Kidney epithelial cell (primary cell): ENCODE measurements at places on chromosomes 1 and 21.

DNA sequence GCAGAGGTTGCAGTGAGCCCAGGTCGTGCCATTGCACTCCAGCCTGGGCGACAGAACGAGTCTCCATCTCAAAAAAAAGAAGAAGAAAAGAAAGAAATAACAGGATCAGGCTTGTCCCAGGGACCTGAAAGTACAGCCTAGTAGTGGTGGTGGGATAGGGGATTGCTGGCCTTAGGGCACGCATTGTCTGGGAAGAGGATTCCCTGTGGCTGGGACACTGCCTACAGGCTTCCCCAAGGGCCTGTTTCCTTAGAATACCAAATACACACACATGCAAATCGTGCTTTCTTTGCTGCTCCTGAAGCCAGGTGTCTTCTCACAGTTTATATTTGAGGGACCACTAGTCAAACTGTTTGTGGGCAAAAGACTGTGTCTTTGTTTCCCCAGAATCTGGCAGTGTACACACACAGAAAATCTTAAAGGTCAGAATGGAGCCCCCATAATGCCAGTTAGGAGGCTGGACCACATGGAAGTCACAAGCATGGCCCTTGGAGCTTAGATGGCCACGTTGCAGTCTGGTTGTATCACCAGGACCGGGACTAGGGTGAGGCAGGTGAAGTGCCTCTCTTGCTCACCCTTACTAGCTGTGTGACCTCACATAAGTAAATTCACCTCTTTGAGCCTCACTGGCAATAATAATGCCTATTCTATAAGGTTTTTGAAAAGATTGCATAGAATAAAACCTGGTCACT lies 12.7 kb upstream of the ASAP3 start:
- DNase-seq: no peak

DNA sequence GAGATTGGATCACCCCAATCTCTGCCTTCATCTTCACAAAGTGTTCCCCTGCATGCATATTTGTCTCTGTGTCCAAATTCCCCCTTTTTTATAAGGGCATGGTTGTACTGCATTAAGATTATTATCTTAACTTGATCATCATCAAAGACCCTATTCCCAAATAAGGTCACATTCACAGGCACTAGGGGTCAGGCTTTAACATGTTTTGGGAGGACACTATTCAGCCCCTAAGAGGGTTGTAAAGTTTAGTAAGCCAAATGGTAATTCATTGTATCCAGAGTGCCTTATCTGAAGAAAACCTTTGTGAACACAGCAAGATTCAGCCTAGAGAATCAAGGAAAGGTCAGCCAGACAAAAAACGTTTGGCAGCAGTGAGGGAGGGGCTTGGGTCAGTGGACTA lies 317.6 kb upstream of the PLD5 start:
- DNase-seq: no peak

DNA sequence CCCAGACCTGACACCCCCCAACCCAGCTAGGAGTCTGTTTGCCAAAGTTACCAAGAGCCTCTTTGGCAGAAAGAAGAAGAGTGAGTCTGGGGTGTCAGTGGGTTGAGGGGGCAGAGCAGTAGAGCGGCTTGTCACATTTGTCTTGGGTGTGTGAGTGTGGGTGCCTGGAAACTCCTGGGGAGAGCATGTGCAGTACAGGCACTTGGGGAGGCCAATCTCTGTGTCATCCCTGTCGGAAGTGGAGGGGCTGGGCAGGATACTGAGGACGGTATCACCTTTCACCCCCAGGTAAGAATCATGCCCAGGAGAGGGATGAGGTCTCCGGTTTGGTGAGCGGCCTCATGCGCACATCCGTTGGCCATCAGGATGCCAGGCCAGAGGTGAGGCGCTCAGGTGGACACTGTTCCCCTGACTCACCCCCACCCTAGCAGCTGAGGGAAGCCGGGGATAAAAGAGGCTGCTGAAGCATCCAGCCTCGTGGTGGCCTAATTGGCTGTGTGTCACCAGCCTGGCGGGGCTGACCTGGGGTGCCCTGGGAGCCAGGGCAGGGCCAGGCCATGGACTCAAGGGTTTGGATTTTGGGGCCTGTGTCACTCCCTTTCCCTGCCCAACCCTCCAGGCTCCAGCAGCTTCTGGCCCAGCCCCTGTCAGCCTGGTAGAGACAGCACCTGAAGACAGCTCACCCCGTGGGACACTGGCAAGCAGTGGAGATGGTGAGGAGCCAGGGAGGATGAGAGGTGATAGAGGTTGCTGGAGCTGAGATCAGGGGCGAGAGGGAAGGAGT lies 3.3 kb downstream of the PLK3 start:
- no peak for DNase-seq

DNA sequence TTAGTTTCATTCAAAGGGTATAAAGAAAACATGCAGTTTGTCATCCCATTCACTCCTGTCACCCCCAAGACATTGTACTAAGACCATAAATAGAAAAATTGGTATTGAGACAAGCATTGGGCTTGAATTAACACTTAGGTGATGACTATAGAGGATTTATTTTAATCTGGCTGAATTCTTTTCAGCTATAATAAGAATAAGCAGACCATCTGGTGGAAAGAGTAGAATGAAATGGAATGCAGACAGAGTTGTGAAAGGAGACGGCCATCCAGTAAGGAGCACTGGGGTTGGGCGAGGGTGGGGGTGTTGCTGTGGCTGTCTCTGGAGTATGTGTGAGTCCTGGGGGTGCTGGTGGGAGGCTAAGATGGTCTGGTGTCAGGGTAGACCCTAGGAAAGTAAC lies 125.0 kb upstream of the IVNS1ABP start:
- no peak for DNase-seq
